ENCODE measurements at places on chromosomes 2 and 18.

DNA sequence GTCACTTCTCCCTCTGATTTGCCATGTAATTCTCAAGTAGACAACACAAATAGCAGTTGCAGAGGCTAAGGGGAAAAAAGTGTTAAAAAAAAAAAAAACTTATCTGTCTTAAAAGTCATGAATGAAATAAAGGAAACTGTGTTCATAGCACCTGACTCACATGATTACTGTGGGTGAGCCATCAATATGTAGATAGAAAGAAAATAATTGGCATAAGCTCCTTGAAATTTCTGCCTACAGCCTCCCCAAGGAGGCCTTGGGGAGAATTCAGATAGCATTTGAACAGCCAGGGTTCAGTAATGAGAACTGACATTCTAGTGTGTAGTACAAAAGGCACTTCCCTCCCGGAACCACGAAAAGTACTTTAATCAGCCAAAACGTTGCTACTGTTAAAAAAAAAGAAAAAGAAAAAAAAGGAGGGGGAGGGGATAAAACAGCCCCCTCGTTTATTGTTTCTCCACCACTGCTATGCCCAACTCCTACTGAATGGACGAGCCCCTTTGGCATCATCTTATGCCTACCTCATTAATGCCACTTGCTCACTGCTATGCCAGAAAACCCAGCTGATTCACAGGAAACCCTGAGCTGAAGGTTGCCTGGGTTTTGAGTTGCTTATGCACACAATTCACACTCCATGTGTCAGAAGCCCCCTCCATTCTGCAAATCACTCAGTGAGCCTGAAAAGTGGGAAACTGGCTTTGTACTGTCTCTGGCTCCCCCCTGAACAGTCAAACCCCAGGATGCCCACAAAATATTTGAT, 65.5 kb upstream of the KLF7 start:
- DNase-seq, result no peak

GRCh38 chr2:239303711-239304532, 96.9 kb downstream of the HDAC4 start:
- DNase-seq, result no peak

GRCh38 chr2:69914950-69915945, at the start of gene MXD1:
Gene MXD1, plus strand, starts transcription at chr2:69915109. Its CDS starts 222 bp downstream, at chr2:69915331.
- DNase-seq, result no peak

GRCh38 chr2:141523199-141523598, 607.6 kb downstream of the LRP1B start:
- DNase-seq, result no peak

DNA sequence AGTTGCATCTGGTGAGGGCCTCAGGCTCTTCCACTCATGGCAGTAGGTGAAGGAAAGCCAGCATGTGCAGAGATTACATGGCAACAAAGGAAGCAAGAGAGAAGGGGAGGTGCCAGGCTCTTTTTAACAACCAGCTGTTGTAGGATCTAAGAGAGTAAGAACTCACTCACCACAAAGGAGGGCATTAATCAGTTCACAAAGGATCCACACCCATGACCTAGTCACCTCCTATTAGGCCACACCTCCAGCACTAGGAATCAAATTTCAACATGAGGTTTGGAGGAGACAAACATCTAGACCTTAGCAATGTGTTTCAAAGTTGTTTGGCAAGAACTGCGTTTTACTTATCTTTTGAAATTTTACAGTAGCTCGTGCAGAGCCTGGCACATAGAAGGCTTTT, 20.5 kb upstream of the REG3A start:
- DNase-seq, result no peak

DNA sequence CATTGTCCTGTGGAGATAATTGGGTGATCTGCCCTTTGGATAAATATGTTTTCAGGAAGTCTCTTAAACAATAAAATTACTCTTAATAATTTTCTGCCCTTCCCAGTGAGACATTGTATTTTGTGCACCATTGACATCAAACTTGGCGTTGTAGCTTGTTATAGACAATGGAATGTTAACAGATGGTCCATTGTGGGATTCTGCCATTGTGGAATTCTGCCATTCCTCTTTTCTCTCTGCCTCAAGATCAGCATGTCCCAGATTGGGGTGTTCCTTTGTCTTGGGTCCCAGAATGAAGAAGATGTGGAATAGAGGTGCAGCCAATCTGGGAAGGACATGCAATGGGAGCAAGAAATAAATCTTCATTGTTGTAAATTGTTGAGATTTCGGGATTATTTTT, 15.1 kb upstream of the LDAH start:
- DNase-seq, result no peak

DNA sequence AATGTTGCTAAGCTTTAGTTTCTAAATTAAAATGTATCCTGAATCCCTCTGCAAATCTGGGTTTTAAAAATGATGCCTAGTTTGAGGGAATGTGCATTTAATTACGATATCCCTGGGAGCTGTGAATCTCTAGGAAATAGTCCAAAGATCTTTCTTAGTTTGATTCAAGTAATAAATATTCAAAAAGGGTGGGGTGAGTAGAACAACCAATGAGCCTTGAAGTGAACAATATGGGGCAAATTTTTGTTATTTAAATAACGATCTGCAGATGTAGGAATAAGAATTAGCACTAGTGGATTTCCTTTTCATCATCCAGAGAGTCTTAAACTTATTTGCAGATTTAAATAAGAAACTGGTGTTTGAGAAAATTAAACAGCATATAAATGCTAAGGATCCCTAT, 106.3 kb downstream of the ACVR1 start:
- no peak for DNase-seq

- no peak for DNase-seq
These were observed 316.5 kb downstream of the CCDC178 start for GRCh38 chr18:33123862-33124518.

DNA sequence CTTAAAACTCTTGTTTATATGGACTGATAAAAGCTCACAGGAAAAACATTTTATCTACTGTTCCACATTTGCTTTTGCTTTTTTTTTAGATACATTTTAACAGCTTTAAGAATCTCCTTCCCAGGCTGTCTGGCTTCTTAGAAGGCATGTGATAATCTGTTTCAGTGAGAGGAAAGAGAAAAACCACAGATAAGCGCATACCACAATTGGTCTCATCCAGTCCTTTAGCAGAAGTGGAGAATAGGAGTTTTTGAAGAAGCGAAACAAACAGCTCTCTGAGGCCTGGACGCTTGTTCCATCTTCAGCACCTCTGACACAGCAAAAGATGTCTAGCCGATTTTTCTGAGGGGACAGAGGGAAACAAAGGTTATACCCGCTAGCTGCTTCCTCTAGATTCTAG, 37.6 kb downstream of the RMC1 start:
- no peak for DNase-seq

DNA sequence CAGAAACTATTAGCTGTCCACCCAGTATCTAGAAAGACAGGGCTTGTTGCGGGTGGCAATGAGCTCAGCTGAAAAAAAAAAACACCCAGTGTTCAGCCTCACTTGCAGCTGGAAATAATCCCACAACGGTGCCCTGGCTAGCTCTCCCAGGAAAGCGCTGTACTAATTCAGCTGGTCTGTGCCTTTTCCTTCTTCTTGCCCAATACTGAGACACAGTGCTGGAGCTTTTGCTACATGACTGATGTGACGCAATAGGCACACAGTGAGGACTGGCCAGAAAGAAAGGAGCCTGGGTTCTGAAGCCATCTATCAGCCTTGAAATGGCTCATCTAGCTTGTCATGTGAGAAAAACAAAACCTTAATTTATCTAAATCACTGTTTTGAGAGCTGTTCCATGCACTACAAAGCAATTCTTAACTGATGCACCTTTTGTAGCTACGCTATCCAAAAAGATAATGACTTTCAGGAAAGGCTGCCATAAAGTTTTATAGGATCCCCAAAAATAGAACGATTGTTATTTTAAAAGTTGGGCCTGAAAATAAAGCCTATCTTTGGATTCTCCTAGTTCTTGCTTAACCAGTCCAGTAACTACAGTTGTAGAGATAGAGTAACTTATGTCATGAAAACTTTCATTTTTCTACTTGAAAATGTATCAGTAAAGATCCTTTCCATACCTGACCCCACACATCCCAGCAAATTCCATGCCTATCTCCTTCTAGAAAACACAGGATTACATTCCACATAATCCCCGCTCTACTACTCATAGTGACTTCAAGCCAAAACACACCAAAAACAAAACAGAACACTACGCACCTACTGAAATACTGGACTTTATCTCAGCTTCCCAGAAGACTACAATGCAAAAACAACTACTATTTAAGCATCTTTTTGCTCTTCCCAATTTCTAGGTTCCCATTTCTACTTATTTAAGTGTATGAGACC, 15.9 kb downstream of the KIDINS220 start:
- no peak for DNase-seq

DNA sequence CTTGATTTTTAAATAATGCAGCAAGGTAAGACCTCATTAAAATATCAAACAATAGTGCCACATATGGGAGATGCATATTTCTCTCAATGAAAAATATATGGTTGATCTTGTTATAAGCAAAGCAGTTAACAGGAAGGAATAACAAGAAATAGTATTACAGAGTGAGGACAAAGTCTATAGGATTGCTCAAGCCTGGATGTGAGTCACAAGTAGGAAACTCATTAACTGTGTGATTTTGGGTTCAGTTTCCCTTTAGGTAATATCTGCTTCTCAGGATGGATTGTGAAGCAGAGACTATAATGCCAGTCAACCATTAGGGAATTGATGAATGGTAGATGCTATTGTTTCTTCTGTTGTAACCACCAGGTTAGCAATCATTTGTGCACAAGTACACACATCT, 42.9 kb upstream of the SPHKAP start:
- no peak for DNase-seq

DNA sequence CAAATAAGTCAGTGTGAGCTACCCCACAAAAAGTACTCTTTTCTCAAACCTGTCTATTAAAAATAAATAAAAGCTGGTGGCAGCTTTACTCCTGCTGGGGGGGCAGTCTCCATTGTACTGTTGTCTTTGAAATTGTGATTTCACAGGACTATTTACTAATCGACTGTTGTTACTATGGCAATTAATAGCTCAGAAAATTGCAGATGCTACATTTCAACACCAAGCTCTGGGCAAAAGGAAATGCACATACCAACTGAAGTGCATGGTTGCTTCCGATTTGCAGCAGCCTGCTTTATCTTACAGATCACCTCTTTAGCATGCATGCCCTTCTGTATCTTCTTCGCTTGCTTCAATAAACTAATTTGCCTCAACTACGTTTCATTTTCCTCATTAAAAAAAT, 117.6 kb upstream of the DAPL1 start:
- no peak for DNase-seq

DNA sequence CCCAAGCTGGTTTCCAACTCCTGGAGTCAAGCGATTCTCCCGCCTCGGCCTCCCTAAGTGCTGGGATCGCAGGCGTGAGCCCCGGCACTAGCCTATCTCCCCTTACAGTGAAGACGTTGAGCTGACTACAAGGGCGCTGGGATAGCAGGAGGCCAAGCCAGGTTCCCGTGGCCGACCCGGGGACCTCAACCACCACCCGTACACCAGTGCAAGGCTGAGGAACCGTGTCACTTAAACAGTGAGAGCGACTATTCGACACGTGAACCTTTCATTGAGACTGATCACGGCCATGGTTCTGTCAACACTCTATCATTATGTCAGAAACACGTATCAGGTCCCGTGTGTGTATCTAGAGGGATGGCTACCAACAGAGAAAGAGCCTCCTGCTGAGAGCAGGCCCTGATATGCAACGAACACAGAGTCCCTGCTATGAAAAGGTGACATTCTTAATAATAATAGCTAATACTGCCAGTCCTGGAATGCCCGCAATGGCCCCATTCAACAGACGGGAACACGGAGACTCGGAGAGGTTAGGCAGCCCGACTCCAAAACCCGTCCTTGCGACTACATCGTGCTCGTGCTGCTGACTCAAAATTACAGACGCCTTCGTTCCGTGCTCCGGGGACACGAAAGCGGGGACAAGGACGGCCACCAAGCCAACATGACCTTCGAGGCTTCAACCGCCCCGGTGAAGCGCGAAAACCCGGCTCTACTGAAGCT, 833 bp downstream of the AFG3L2 start:
- DNase-seq, result no peak

GRCh38 chr2:219627103-219628100, at the start of gene SLC4A3:
Gene SLC4A3, plus strand, starts transcription at chr2:219627630. Its CDS starts 363 bp downstream, at chr2:219627993.
- no peak for DNase-seq

DNA sequence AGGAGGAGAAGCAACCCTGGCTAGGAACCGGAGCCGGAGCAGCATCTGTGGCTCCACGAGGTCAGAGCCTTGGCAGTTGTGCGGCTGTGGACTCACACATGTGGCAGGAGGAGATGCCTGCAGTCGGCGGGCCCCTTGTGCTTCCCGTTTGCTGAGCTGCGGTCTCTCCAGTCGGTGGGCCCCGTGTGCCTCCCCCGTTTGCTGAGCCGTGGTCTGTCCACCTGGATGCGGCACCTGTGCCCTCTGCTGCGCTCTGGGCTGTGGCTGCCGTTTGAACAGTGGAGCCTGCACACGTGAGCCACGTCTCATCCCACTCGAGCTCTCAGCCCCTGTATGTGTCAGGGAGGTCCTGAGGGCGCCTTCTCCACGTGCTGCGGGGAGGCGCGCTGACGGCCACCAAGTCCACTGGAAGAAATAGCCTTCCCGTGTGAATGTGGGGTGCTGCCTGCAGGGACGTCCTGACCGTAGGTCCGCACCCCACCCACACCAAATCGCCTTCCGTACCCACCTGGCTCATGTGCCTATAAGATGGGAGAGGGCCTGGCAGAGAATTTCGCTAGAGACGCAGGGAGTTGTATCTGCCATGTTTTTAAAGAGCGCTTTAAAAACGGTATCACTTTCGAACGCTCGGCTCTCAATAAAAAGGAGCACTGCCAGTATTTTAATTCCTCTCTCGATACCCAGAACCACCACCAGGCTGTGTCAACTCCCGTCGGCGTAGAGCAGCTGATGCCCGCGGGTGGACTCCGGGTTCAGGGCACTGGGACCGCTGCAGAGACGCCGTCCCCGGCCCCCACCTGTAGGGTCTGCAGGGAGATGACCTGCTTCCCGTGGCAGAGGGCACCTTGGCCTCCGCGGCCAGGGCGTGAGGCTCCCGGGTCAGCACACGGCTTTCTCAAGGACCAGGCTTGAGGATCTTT, 117.0 kb downstream of the NFATC1 start:
- DNase-seq, result no peak

- no peak for DNase-seq
These were observed 274.5 kb downstream of the NCKAP5 start for GRCh38 chr2:133293544-133294353.

DNA sequence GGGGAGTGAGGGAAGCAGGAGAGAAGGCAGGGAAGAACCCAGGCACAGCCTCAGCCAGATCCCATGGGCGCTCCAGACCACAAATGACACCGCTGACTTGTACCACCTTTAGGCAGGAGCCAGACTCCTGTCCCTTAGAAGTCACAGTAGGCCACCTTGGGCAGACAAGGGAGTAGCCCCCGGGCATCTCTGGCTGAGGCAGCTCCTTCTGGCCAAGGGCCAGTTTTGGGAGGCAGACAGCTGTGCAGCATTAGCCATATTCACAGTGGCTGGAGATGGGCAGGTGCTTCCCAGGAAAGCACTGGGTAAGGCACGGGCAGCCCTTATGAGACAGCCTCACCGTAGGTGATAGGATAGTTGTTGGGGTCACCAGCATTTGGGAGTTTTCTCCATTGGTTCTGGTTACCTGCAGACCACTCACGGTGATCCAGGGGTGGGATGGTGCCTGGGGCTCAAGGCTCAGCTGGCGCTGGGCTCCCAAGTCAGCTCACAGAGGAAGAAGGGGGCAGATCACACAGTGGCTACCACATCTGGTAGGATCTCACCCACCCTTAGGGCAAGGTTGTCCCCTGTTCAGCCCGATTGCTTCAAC, 2.1 kb downstream of the ASTL start:
- no peak for DNase-seq
